ENCODE measurements at places on chromosomes 7 and 10. TPM values are rescaled to one million over a fixed set of nuclear protein-coding genes. Genes with fewer than 3 reads are reported as not detected.
A peak's percentile ranks its signal among the peaks of the same experiment; 100 is the strongest.

GRCh38 chr10:34031400-34031799 lies 696.9 kb upstream of the NRP1 start:
- DNase-seq: peak; percentile 63

Gene RPS24
- total RNA-seq: 1,219 TPM

GRCh38 chr7:88912852-88913251 lies 117.3 kb upstream of the TEX47 start:
- no peak for DNase-seq

DNA sequence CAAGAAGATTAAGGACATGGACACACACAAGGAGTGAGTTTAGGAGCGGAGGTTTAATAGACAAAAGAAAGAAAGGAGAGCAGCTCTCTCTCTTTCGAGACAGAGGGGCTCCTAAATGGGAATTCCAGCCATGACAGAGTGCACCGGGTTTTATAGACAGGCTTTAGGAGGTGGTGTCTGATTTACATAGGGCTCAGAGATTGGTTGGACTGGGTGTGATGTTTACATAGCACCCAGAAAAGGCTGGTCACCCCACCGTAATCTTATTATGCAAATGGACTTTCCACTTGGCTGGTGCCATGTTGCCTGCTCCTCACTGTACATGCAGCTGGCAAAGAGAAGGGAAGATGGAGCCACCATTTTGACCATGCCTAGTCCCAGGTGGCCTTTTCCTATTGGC lies 28.4 kb upstream of the MRC1 start:
- no peak for DNase-seq

Gene WBP1L
- 29.6 TPM for total RNA-seq

Gene TMEM225B
- total RNA-seq: 0.27 TPM

DNA sequence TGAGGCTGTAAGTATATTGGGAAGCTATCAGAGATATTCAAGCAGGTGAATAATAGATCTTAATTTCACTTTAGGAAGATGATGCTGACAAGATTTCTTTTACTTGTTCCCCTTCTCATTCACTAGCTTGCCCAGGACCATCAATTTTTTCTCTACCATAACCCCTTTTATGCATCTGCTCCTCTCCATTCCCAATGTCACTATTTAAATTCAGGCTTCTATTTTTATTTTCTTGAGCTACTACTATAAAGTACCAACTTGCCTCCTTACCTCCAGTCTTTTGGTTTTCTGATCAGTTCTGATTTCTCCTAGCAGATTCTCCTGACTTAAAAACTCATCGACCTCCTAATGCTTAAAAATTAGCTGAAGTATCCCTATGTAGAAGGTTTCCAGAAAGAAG lies 97.7 kb upstream of the SMIM30 start:
- DNase-seq: no peak

Gene BCCIP
- 35.2 TPM for total RNA-seq

DNA sequence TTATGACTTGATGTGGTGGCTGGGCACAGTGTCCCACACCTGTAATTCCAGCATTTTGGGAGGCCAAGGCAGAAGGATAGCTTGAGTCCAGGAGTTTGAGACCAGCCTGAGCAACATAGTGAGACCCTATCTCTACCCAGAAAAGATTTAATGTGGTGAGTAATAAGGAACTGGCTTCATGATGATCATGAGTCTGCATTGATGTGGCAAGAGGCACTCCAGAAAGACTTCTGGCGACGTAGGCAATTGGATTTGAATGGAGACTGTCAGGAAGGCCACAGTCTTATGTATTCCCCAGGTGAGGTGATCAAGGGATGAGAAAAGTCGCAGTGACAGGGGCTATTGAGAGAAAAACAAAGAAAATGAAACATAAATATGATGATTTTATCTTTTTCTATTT lies 138.0 kb downstream of the CACNB2 start:
- no peak for DNase-seq

Gene HOXA7
- not detected for total RNA-seq

- no peak for DNase-seq
Measured at GRCh38 chr10:70191161-70191971, 21.1 kb upstream of the SAR1A start.

- DNase-seq: no peak
Measured at GRCh38 chr7:94875201-94875600, 32.2 kb upstream of the PPP1R9A start.

- no peak for DNase-seq
Measured at GRCh38 chr10:11532306-11532705, 79.1 kb downstream of the USP6NL start.

Gene SEMA3E
- 5.5 TPM for total RNA-seq

GRCh38 chr10:15630353-15630752 lies 89.4 kb downstream of the ITGA8 start:
- DNase-seq: peak; percentile 1

GRCh38 chr7:41574377-41574776 lies 128.5 kb downstream of the INHBA start:
- no peak for DNase-seq

DNA sequence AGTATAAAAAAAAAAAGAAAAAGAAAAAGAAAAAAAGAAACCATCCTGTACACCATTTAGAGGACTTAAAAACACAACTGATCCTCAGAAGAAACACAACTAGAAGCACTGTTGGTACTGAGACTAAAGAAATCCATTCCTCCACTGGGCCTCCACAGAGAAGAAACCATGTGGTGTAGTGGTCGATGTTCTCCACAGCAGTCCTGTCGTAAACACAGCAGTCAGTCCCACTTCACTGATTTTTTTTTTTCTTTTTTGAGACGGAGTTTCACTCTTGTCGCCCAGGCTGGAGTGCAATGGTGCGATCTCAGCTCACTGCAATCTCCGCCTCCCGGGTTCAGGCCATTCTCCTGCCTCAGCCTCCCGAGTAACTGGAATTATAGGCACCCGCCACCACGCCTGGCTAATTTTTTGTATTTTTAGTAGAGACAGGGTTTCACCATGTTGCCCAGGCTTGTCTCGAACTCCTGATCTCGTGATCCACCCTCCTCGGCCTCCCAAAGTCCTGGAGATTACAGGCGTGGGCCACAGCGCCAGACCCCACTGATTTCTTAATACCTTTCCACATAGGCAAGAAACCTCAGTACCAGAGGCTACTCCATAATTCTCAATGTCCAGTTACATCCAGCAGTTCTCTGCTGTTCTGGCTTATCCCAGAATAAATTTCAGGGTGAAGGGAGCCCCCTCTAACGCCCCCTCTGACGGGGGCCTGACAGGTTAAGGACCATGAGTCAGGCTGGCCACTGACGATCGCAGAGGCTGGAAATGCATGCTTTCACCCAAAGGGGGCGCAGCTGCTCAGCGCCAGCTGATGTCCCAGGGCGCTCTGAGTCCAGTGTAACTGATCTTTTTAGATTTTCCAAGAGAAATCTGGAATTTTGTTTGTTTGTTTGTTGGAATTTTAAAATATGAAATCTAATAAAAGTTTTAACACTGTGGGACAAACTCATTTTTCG lies 24.8 kb upstream of the FFAR4 start:
- peak; percentile 5 for DNase-seq

Gene CH25H
- total RNA-seq: 0.73 TPM

Data from cerebellum (tissue), 4 donors.